Hematopoietic multipotent progenitor cell treated with erythropoietin and hydrocortisone succinate and interleukin-3 and kit ligand, for 8 days (in vitro differentiated cells): ENCODE measurements at places on chromosomes 6 and 20.

- DNase-seq = no peak
Measured at GRCh38 chr6:5851261-5851757, 155.4 kb downstream of the NRN1 start.

DNA sequence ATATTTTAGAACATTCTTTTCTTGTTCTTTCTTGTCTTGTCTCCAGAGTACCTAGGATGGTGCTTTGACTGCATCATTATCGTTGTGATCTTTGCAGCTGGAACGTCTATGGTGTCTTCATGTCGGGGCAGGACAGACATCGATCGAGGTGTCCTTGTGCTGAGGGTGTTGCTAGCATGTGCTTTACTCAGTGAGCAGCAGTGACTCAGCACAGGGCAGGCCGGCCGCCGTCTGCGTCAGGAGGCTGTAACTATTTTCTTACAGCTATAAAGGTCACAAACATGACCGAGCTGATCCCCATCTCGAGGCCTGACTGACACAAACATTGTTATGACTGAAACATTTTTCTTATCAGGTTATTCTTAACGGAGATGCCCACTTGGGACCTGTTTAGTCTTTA lies 14.9 kb upstream of the CTCFL start:
- DNase-seq = no peak

- no peak for DNase-seq
Measured at GRCh38 chr6:168368936-168369335, 49.4 kb upstream of the DACT2 start.

DNA sequence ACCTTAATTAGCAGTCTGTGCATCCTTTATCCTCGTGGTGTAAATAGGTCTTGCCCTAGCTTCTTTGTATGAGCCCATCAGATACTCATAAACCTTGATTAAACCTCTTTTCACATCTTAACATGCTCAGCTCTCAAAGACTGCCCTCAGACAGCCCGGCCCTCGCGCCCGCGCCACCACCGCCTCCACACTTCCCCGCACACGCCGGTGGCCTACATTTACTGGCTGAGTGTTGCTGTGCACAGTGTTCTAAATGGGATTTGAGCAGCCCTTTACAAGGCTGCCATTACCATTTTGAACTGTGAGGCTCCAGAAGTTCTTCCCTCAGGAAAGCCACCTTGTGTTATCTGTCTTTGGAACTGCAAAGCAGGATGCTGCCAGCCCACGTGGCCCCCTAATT lies 63.0 kb upstream of the INSM1 start:
- no peak for DNase-seq

DNA sequence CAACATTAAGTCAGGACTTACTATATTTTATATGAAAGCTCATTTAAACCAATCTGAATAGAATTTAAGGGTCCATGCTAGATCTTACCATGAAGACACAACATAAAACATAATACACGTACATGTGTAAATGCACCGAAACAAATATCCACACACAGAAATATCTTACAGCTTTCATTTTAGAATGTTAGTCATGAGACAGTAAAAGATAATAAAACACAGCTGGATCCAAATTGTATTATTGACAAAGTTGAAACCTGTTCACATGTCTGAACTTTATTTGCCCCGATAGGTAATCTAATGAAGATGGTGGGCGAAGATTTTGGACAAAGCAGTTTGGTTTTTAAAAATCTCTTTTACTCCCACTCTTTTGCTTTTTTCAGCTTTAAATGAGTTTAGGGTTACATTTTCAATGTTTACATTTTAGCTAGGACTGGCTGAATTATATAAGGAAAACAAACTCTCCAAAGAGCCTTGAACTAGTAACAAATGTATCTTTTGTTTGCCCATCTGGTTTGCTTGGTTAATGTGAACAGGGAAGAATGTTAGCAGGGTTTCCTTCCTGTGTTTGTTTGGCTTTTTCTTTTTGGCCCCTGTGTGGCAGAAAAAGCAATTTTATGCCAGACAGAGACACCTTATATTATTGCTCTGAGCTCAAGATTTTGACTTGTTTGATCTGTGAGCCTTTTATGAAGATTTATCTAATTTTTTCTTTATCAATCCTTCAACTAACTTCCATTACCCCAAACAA lies 5.1 kb upstream of the TMEM181 start:
- DNase-seq = no peak
